ENCODE measurements at places on chromosomes 6 and 20.

GRCh38 chr6:41009669-41010068, 29.4 kb downstream of the UNC5CL start:
- DNase-seq = no peak

- peak; percentile 1 for DNase-seq
These were observed 773.3 kb upstream of the DEFB115 start for GRCh38 chr20:30484009-30484748.

DNA sequence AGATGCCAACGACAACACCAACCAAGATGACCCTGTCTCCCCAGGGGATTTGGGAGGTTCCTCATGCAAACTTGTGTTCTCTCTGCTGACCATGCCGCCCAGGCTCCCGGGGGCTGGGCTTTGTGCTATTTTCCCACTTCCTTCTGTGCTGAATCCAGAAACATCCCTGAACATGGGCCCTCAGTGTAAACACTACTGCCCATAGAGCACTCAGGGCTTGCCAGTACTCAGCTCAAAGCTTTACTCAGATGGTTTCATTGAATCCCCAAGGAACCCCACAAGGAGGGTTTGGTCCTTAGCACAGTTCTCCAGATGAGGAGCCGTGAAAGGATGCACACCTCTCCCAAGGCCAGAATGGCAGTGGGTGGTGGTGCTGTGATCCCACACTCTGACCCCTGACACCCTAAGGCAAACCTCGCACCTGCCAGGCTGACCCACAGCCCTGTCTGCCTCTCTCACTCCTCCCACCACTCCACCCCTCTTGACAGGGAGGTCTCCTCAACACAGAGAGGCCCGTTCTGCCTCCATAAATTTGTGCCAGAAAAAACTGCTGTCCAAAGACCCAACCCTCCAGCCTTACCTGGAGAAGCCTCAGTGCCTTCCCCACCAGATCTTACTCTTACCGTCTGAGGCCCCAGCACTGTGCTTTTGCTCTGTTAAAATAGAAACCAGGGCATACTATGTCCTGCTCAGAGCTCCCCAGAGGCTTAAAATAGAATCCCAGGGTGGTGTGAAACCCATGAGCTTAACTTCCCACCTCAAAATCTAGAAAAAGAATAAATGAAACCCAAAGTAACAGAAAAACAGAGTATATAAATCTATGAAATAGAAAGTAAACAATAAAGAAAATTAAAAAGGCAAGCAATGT, 283.0 kb upstream of the CDH4 start:
- DNase-seq = no peak

GRCh38 chr6:150070236-150070818, 1.4 kb upstream of the ULBP3 start:
- no peak for DNase-seq

DNA sequence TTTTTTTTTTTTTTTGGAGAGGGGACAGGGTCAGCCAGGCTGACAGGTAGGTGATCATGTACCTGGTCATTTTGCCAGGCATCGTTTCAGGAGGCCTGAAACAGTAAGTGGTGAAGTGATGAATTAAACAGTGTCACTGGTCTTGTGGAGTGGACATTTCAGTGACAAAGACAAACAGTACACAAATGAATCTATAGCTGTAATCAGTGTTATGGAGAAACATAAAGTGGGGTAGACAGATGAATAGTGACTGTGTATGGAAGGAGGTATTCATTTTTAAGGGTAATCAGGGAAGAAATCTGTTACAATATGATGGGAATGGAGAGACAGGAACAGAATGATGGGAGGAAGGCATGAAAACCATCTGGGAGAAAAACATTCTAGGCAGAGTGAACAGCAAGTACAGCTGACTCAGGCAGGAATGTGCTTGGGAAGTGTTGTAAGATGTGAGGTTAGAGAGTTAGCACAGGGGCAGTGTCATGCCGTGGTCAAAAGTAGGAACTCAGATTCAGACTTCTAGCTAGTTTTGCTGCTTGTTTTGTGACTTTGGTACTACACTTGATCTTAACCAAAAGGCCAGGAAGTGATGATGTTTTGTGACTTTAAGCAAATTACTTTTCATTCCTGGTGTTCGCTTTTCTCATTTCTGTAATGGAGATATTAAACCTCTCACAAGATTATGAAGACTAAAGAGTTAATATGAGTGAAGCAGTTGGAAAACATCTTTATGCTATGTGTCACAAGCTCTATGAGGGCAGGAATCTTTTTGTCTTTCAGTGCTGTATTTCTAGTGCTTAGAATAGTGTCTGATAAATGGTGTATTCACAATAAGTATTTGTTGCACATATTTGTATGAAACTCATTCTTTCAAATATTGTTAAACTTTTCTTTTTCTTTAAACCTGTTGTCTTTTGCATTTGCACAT, 43.4 kb downstream of the QKI start:
- DNase-seq = no peak

DNA sequence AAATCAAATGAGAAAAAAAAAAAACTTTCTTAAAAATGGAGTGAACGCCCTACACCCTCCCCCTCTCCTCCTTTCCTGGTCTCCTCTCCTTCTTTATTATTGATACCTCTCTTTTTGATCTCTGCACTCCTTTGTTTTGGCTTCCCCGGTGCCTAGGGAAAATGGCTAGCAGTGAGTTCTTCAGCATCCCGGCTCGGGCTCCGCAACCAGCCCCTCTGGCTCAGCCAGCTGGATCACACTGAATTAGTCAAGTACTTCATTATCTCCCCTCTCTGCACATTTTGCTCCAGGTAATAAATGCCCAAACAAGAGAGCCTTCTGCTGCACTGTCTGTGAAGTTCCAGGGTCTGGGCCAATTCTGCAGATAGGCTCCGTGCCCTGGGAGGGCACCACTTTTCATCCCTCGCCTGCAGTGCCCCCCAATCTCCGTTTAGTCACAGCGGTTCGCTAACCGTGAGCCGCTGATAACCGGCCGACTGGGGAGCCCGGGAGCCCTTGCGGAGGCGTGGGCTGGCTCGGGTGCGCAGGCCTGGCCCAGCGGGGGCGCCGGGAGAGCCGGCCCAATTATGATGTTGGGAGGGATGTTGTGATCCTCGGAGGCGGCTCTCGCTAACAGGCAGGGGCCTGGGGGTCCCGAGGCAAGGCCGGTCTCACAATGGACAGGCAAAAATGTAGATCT, 301.9 kb downstream of the TFAP2A start:
- peak; percentile 16 for DNase-seq
